ENCODE measurements at places on chromosomes 1 and 21. TPM values are rescaled to one million over a fixed set of nuclear protein-coding genes. Genes with fewer than 3 reads are reported as not detected.

GRCh38 chr1:180182643-180183311, 28.1 kb downstream of the QSOX1 start:
- no peak overlapping the region for H3K27ac ChIP-seq
- H3K27me3 ChIP-seq = no peaks in the 10 kb centered on the region
- no peak overlapping the region for H3K4me3 ChIP-seq
- H3K36me3 ChIP-seq = no peaks in the 10 kb centered on the region
- no peaks in the 10 kb centered on the region for H3K4me1 ChIP-seq

DNA sequence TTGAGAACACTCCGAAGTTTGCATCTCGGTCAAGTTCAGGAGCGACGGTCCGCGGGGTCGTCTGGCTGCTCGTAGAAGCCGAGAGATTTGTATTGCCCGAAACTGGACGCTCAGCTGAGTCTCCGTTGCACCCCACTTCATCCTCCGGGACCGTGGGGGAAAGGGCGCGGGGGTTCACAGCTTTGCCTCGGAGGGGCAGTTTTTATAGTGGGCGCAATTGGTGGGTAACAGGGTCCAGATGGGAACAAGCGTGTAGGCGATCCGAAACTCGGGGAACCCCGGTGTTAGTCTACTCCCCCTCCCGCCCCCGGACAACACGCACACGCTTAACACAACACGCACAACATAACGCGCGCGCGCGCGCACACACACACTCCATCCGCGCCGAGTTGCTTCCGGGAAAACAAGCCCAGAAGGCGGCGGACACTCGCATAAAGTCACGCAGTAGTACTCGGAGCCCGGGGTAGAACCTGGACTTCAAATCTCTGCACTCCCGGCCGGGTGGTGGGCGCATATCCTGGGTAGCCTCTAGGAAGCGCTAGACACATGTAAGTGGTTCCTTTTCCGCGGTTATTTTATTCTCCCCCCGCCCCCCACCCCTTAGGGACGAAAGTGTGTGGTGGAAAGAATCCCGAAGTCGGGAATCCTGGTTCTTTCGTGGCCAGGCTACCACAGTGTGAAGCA, 1.1 kb upstream of the JUN start:
- H3K36me3 ChIP-seq = no peaks in the 10 kb centered on the region
- H3K4me3 ChIP-seq = peak overlapping the region; percentile 51
- peak; percentile 95 for DNase-seq
- peak overlapping the region; percentile 99 for H3K27ac ChIP-seq

Gene SELL
- total RNA-seq = 0.96 TPM

DNA sequence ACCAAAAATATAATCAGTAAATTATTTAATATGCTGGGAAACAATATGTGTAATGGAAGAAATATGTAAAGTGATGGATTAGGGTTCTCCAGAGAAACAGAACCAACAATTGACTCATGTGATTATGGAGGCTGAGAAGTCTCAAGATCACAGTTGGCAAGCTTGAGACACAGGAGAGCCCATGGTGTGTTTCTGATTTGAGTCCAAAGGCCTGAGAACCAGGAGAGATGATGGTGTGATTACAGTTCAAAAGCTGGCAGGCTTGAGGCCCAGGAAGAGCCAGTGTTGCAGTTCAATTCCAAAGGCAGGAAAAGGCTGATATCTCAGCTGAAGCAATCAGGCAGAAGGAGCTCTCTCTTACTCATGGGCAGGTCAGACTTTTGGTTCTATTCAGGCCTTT, 138.8 kb upstream of the NBPF11 start:
- no peaks in the 10 kb centered on the region for H3K27me3 ChIP-seq
- H3K4me3 ChIP-seq = no peak overlapping the region
- no peaks in the 10 kb centered on the region for H3K4me1 ChIP-seq
- DNase-seq = no peak
- no peaks in the 10 kb centered on the region for H3K36me3 ChIP-seq

GRCh38 chr21:44815852-44816628, 1.8 kb downstream of the SUMO3 start:
- no peaks in the 10 kb centered on the region for H3K36me3 ChIP-seq
- H3K27me3 ChIP-seq = no peaks in the 10 kb centered on the region
- peak; percentile 31 for DNase-seq

GRCh38 chr1:78070758-78071157, 25.0 kb downstream of the GIPC2 start:
- H3K36me3 ChIP-seq = no peaks in the 10 kb centered on the region
- no peak overlapping the region for H3K27ac ChIP-seq
- DNase-seq = no peak
- H3K4me3 ChIP-seq = no peak overlapping the region
- no peaks in the 10 kb centered on the region for H3K4me1 ChIP-seq
- no peaks in the 10 kb centered on the region for H3K27me3 ChIP-seq

DNA sequence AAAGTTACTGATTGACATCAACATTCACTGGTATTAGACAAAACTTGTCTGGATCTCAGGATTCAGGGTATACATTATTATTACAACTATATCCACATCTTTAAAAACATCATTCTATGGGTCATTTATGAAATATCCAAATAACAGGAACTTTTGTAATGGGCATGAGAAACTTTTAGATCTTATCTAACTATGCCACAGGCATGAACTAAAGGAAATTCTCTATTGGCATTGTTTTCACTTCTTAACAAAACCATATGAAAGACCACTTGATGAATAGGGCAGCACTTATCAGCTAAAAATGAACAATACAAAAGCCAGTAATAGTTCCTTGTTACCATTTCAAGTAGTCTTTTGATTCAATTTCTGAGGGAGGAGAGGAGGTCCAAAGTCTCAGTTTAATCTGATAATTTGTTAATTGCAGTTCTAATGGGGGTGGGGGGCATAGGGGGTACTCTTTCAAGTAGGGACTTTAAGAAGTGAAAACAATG, 30.8 kb upstream of the CPLANE2 start:
- DNase-seq = no peak
- H3K27me3 ChIP-seq = no peaks in the 10 kb centered on the region
- H3K27ac ChIP-seq = peak overlapping the region; percentile 3
- no peaks in the 10 kb centered on the region for H3K36me3 ChIP-seq
- no peaks in the 10 kb centered on the region for H3K4me1 ChIP-seq

DNA sequence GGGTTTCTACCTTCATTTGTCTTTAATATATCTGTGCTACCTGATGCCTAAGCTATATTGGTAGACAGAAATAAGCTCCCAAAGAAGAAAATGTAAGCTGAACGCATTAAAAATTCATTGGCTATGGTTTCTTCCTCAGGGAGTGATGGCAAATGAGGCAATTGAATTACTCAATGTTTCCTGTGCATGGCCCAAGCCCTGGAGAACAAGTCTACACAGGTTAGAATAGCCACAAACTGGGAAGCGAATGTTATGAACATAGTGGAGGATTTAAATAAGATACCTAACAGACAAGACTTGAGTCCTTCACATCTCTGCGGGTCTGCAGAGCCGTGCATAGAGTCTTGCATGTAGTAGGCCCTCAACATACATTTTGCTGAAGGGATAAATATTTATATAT, 350.3 kb downstream of the RWDD3 start:
- H3K4me1 ChIP-seq = no peaks in the 10 kb centered on the region
- no peaks in the 10 kb centered on the region for H3K27me3 ChIP-seq
- H3K4me3 ChIP-seq = no peak overlapping the region
- H3K36me3 ChIP-seq = no peaks in the 10 kb centered on the region
- DNase-seq = no peak

- no peak overlapping the region for H3K4me3 ChIP-seq
- H3K27ac ChIP-seq = peak overlapping the region; percentile 47
- DNase-seq = no peak
- no peaks in the 10 kb centered on the region for H3K36me3 ChIP-seq
- H3K4me1 ChIP-seq = peaks cover 13% of the 10 kb centered on the region
Observed at GRCh38 chr1:218481116-218481775, 136.1 kb downstream of the TGFB2 start.

DNA sequence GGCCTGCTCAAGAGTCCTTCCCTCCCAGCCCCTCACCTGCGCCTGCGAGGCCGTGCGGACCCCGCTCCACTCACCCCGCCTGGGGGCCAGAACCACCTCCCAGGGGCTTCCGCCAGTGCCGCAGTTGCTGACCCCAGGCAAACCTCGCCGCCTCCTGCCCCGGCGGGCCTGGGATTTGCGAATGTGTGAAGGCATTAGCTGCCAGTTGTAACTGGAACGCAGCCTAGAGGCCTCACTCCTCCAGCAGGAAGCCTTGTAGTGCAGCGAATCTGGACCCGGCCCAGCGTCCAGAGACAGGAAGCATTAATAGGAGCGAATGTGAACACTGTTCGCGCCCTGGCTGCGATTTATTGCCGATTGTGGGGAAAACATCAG, 140.9 kb upstream of the ARHGEF16 start:
- H3K4me1 ChIP-seq = peaks cover 25% of the 10 kb centered on the region
- H3K4me3 ChIP-seq = no peak overlapping the region
- H3K36me3 ChIP-seq = no peaks in the 10 kb centered on the region
- DNase-seq = peak; percentile 79
- H3K27me3 ChIP-seq = peaks cover 4% of the 10 kb centered on the region

Gene UBAP2L
- total RNA-seq = 103 TPM

Gene RGL1
- 32.2 TPM for total RNA-seq
